ENCODE measurements at places on chromosomes 2 and 18.

GRCh38 chr2:234913208-234913626 lies 38.6 kb upstream of the SH3BP4 start:
- no peak for DNase-seq

DNA sequence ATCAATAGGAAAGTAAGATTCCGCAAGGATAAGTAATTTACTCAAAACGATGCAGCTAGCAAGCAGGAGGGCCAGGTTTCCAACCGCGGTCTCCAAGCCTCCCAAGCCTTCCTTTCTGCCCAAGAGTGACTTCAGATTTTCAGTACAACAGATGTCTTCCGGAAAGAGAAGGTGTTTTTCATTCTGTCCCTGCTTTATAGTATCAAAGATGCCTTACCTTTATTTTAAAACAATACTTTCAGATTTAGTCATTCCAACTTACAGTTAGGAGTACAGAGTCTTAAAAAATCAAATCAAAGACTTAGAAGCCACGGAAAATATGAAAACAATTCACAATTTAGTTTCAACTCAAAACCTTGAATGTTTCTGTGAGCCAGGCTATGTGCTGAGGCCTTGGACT lies 43.6 kb downstream of the CYB5A start:
- no peak for DNase-seq

GRCh38 chr2:137964066-137964858 lies at the start of gene HNMT:
HNMT (plus strand) TSS chr2:137964473; CDS start chr2:137964492, 19 bp downstream.
- no peak for DNase-seq

DNA sequence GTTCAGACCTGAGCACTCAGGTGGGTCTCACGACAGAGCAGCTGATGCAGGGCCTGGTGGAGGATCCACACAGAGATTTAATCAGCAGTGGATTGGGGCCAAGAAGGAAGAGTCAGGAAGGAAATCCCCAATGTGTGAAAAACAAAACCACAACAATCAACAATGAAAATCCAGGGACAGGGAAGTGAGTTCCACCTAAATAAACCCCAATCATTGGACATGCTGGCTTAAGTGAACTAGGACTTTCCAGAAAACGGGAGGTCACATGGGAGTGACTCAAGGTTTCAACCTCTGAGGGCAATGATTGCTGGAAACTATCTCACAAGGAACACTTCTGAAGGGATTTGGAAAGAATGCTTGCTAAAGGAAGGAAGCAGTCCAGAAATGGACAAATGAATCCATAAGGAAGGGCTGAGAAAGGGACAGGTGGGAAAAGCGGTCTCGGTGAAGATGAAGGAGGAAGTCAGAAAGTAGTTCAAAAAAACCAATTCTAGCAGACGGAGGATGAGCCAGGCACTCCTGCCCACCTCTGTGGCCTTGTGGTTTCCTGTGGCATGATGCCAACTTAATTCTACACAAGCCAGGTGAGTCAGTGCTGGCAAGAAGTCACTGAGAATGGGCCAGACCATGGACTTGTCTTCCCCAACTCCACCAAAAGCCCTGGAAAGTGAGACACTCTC lies 15.4 kb upstream of the XDH start:
- DNase-seq: no peak

DNA sequence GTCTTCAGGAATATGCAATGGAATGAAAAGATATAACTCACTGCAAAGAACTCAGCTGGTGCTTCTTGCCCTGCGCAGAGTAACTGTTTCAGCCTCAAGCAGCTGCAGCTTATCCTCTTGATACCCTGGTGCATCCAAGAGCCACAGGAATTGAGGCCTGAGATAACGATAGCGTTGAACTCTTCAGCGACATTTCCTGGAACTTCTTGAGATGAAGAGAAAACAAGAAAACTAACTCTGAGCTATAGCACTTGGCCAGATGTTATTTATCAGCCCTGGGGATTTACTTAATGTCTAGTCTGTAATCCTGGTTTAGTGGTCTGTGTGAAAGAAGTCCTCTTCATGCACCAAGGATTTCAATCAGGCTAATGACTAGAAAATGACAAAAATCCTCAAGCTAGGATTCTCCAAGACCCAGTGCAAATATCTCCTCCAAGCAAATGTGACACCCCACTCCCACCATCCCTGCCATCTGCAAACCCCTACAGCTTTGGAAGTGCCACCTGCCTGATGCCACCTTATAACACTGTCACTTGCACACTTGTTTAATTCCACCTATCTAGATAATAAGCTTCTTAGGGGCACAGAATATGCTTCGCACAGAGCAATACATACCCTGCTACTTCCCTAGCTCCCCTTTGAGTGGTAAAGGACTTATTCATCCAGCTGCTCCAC lies 40.6 kb downstream of the EHD3 start:
- no peak for DNase-seq

- no peak for DNase-seq
Measured at GRCh38 chr18:8045884-8046281, 478.8 kb downstream of the PTPRM start.

GRCh38 chr2:103959174-103960128 lies 894.5 kb upstream of the POU3F3 start:
- DNase-seq: no peak

DNA sequence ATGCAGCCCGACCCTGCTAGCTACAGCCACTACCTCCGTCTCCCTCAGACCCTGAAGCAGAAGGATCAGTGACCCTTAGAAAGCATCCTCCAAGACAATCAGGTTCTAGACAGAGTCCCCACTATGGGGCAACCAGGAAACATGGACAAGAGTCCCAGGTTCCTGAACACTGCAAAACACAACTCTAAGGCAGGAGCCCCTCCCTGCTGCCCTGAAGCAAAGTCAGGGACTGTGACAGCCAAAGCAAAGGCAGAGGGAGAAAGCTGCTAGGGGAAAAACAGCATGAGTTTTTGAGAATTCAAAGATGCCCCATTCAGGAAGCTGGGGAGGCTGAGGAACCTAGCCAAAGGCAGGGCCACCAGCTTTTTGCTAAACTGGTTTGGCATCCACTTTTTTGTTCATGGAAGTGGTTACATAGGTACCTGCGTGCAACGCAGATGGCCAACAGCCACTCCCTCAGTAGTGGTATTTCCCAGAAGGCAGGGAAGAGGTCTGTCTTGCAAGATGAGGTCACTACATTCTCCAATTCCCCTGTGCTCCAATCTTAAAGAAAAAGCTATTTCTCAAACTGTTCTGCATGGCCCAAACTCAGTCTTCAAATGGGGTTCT lies 33.2 kb downstream of the MYO5B start:
- no peak for DNase-seq

DNA sequence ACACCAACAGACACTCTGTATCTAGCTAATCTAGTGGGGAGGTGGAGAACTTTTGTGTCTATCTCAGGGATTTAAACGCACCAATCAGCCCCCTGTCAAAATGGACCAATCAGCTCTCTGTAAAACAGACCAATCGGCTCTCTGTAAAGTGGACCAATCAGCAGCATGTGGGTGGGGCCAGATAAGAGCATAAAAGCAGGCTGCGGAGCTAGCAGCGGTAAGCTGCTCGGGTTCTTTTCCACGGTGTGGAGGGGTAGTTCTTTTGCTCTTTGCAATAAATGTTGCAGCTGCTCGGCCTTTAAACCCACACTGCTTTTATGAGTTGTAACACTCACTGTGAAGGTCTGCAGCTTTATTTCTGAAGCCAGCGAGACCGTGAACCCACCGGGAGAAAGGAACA lies 51.3 kb upstream of the FOXI3 start:
- DNase-seq: no peak

- DNase-seq: no peak
Measured at GRCh38 chr2:31874071-31874470, 136.7 kb downstream of the MEMO1 start.

DNA sequence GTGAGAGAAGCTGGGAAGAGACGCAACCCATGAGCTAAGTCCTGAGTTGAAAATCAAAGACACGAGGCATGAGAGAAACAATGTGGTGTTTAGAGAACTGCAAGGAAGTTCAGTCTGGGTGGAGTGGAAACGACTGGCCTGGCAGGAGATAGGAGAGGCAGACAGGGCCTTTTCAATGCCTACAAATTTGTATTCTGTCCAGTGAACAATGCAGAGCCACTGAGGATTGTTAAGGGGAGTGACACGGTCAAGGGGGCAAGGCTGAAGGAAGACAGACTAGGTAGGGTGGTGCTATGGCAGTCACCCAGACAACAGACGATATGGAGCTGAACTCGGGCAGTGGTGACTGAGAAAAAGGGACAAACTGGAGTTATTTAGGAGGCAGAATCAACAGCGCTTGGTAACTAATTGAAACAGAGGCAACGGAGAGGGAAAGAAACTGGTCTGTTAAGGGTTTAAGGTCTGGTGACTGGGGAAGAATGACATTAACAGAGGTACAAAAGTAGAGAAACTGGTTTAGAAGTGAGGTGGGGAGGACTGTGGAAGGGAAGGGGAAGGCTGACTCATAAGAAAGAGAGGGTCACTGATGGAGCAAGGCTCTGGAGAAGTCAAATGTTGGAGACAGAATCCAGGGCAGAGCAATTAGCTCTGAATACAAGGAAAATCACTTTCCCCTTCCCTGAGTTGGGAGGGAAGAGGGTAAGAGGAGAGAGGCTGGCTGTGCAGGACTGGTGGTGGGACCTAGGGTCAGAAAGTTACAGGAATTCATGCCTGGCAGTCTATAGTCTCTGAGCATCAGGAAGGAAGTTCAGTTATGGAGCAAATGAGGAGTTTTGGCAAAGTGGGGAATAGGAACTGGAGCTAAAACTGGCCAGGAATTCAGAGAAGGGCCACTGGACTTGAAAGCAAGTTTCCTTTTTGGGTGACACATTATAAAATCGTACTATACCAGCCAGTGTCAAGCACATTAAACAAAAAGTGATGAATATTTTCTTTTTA lies 63.4 kb upstream of the CHRNA1 start:
- DNase-seq: no peak

DNA sequence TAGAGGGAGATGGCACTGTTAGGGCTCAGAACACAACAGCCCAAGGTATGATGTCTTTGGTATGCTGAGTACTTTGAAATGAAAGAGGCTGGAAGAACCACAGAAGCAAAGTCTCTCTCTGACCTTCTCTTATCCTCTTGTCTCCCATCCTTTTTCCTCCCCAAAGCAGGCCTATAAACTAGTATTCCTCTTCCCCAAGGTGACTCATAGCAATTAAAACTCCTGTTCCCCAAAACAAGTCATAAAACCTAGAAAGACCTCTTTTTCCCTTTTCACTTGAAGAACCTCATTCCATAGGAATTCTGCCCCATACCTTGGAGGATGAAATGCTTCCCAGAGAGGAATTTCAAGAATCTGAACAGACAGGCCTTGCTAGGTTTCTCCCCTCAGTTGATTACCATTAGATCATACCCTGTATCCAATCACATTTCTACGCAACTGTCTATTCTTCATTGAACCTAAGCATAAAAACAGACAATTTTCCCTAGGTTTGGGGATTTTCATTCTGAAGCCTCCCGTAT lies 25.7 kb downstream of the MDH1 start:
- no peak for DNase-seq

GRCh38 chr2:149087751-149088150 lies 49.3 kb downstream of the LYPD6B start:
- DNase-seq: no peak

GRCh38 chr2:235977445-235977844 lies 190.7 kb downstream of the GBX2 start:
- DNase-seq: no peak

DNA sequence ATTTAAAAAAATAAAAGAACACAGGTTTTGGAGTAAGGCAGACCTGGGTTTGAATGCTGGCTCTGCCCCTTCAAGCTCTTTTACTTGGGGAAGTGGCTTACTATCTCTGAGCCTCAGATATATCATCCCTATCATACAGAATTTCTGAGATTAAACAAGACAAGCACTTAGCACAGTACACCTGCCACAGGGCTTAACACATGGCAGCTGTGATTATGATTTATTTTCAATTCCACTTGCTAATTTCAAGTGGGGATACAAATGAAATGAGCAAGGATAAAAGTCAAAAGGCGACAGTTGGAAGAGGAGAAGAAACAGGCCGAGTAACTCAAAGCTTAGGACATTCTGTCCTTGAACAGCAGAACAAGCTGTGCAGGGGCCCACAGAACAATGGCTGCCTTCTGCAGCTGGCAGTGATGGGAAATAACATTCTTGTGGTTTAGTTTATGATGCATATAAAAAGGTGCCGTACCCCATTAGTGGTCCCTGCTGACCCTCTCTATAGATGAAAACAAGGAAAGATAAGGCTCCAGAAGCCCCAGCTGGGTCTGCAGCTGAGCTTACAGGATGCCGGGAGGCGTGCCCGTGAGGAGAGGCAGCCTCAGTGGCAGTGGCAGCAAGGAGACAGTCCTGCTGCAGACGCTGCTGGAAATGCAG lies 45.3 kb downstream of the KIF3C start:
- DNase-seq: no peak

DNA sequence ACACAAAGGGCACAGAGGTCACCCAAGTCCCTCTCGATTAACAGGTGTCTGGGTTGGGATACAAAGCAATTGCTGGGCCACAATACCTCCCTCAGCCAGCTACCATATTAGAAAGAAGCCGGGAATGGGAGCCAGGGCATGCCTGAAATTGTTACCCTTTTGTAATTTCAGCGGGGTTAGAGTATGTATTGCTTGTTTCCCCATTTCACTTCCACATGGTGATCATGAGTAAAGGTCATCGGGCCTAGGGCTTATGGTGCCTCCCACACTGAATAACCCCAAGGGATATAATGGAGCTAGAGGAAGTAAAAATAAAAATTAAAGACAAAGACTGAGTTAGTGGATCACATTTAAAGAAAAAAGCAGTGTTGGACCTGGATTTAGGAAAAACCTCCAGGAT lies 437.2 kb upstream of the KLHL29 start:
- no peak for DNase-seq
